T-helper 17 cell (primary cell): ENCODE measurements at places on chromosomes 3 and 15. TPM values are rescaled to one million over a fixed set of nuclear protein-coding genes. Genes with fewer than 3 reads are reported as not detected.
A peak's percentile ranks its signal among the peaks of the same experiment; 100 is the strongest.

GRCh38 chr3:194040516-194041273 is 95.3 kb upstream of the HES1 start:
- H3K27me3 ChIP-seq = peaks cover 23% of the 10 kb centered on the region
- H3K27ac ChIP-seq = no peak overlapping the region
- no peaks in the 10 kb centered on the region for H3K36me3 ChIP-seq
- H3K4me1 ChIP-seq = peaks cover 2% of the 10 kb centered on the region
- no peak for DNase-seq

DNA sequence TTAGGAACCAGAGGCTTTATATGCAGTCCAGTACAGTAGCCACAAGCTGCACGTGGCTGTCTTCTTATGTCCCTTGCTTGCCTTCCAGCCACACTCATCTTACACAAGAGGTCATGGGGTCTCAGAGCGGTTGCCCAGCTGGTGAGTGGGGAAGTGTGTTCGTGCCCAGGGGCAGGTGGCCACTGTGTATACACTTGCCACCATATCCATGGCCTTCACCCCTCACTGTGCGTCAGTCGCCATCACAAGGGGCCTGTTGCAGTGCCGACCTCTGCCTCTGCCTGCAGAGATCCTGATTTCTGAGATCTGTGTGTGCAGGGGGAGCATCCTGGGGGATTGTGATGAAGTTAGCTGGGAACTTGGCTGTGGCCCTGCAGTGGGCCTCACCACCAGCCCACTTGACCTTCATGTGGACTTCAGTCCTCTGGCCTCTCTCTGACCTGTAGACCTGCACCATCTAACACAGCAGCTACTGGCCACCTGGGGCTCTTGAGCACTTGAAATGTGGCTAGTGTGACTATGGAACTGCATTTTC is 43.1 kb upstream of the SACM1L start:
- peaks cover 14% of the 10 kb centered on the region for H3K4me1 ChIP-seq
- H3K36me3 ChIP-seq = peaks cover 3% of the 10 kb centered on the region
- H3K27me3 ChIP-seq = no peaks in the 10 kb centered on the region
- H3K4me3 ChIP-seq = no peak overlapping the region
- no peak for DNase-seq
- H3K27ac ChIP-seq = no peak overlapping the region

DNA sequence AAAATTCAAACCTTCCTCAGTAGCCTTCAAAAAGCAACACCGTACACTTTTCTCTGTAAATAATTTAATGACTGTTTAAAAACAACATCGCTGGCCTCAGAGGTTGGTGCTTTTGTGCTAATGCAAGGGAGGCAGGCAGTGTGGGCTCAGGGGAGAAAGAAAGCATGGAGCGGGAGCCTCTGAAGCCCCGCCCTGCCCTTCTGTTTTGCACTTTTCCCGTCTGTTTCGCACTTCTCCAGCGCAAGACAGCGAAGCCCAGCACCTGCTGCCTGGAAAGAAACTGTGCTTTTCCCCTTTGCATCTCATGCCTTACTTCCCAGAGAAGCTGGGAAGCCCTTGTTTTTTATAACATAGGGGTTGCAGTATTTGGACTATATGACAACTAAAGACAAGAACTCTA is 23.1 kb downstream of the TRPM1 start:
- H3K27ac ChIP-seq = no peak overlapping the region
- H3K4me1 ChIP-seq = peaks cover 5% of the 10 kb centered on the region
- H3K36me3 ChIP-seq = peaks cover 5% of the 10 kb centered on the region
- no peak for DNase-seq
- peaks cover 63% of the 10 kb centered on the region for H3K27me3 ChIP-seq

DNA sequence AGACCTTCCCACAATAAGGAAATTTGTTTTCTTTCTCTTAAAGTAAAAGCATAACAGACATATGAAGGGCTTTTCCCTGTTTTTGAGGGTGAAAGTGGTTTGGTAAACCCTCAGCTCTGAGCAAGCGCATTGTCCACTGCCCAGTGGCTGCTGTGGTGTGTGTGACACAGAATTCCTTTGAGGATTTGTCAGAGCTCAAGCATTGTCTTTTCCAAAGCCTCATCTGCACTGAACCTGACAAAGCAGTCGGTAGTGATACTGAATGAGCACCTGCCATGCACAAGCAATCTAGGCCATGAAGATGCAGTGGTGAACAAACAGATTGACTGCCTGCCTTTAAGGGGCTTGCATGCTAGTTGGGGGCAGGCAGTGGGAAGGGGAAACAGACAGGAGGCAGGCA is 128.3 kb downstream of the PLCL2 start:
- no peak for DNase-seq
- peak overlapping the region; percentile 29 for H3K27ac ChIP-seq
- no peak overlapping the region for H3K4me3 ChIP-seq
- H3K4me1 ChIP-seq = peaks cover 21% of the 10 kb centered on the region
- no peaks in the 10 kb centered on the region for H3K27me3 ChIP-seq

DNA sequence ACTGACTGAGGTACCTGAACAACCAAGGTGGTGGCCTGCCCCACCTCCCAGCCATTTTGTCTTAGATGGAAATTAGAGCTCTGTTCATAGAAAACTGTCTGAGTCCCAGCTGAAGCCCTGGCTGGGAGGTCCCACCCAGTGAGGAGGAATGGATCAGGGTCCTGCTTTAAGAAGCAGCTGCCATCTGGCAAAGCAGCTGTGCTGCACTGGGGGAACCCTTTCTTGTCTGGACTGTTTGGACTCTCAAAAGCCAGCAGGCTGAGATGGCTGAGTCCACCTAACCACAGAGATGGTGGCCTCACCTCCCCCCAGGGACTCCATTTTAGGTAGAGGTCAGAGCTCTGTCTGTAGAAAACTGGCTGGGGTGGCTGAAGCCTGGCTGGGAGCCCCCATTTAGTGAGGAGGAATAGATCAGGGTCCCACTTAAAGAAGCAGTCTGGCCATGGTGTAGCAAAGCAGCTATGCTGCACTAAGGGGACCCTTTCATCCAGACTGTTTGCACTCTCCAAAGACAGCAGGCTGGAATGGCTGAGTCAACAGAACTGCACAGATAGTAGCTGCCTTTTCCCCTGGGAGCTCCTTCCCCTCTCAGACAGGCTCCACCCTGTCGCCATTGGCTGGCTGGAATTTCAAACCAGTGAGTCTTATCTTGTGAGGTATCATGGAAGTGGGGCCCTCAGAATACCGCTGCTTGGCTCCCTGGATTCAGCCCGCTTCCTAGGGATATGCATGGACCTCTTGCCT is 116.9 kb downstream of the EPHA6 start:
- H3K4me3 ChIP-seq = no peak overlapping the region
- no peaks in the 10 kb centered on the region for H3K27me3 ChIP-seq
- H3K4me1 ChIP-seq = no peaks in the 10 kb centered on the region
- H3K36me3 ChIP-seq = no peaks in the 10 kb centered on the region
- no peak overlapping the region for H3K27ac ChIP-seq

- DNase-seq = no peak
- no peak overlapping the region for H3K4me3 ChIP-seq
- H3K27me3 ChIP-seq = no peaks in the 10 kb centered on the region
- peaks cover 3% of the 10 kb centered on the region for H3K36me3 ChIP-seq
Observed at GRCh38 chr3:41583014-41583413, 378.9 kb downstream of the ULK4 start.

DNA sequence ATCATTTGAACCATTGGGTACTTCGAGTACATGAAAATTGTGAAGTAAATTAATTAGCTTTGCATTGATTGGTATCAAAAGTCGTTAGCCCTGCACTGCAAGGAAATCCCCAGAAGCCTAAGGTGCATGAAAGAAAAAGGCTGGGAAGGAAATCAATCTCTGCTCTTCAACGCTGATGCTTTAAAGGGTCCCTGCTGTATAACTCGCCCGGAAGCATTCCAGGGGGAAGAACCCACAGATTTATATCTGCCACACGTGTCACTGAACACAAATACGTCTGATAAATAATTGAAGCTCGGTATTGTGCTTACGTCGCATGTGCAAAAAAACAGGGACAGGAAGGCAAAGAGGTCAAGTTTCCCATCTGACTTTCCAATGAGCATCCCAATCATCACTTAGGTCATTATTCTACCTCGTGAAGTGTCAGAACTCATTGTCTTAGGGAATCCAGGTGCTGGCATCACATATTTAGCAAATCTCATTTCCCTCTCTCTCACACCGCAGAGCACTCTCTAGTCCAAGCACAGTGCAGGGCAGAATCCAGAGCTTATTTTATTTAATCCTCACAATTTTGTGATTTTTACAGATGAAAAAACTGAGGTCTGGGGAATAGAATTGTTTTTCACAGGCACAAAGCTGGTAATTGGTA is 804.4 kb upstream of the CFAP20DC start:
- no peaks in the 10 kb centered on the region for H3K36me3 ChIP-seq
- H3K4me1 ChIP-seq = peaks cover 6% of the 10 kb centered on the region
- DNase-seq = no peak
- no peak overlapping the region for H3K4me3 ChIP-seq

GRCh38 chr3:50189274-50189673 is 2.1 kb upstream of the GNAT1 start:
- H3K27ac ChIP-seq = no peak overlapping the region
- H3K4me1 ChIP-seq = peaks cover 3% of the 10 kb centered on the region
- H3K27me3 ChIP-seq = no peaks in the 10 kb centered on the region

- no peaks in the 10 kb centered on the region for H3K4me1 ChIP-seq
- no peaks in the 10 kb centered on the region for H3K27me3 ChIP-seq
- DNase-seq = no peak
- H3K4me3 ChIP-seq = no peak overlapping the region
- no peak overlapping the region for H3K27ac ChIP-seq
Observed at GRCh38 chr3:191300422-191300821, 28.8 kb upstream of the CCDC50 start.

DNA sequence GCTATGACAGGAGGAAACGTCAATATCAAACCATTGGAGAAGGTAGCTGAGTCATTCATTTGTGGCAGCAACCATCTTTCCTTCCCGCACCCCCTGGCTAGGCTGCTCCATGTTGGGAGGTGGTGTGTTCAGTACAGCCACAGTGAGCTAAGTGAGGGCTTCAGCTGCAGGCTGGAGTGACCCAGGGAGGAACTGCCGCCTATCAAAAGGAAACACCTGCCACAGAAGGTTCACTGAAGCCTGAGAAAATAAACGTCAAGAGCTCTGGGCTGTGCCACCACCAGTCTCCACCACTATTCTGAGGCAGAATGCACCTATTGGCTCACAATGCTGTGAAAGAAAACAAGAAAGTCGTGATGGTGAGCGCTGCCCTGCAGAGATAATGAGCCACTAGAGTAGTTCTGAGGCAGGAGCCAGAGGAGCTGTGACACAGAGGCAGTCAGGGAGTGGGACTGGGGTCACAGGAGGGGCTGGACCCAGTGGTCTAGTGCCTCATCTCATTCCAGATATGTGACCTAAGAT is 34.8 kb upstream of the CD47 start:
- no peaks in the 10 kb centered on the region for H3K27me3 ChIP-seq
- peak overlapping the region; percentile 94 for H3K4me3 ChIP-seq
- H3K27ac ChIP-seq = peak overlapping the region; percentile 94
- peaks cover 50% of the 10 kb centered on the region for H3K4me1 ChIP-seq

GRCh38 chr3:120469440-120469839 is 18.6 kb upstream of the FSTL1 start:
- DNase-seq = no peak
- H3K36me3 ChIP-seq = peaks cover 2% of the 10 kb centered on the region
- peaks cover 45% of the 10 kb centered on the region for H3K27me3 ChIP-seq
- H3K4me1 ChIP-seq = no peaks in the 10 kb centered on the region
- H3K4me3 ChIP-seq = no peak overlapping the region

DNA sequence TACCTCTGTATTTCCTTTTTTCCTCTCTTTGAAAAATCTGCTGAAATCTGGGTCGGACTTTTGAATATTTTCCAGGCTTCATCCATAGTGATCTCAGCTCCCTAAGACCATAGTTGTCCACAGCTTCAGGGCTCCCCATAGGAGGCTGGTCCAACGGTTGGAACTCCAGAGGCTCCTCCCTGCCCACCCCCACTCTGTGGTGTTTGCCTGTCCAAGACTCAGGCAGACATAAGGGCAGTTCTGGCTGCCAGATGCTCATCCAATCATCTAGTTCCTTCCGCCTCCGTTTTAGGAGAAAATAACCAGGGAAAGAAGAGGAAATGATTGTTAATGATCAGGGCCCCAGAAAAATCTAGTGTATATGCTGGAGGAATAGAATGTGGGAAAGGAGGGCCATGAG is 27.9 kb upstream of the PRTG start:
- no peak overlapping the region for H3K4me3 ChIP-seq
- DNase-seq = no peak
- peaks cover 5% of the 10 kb centered on the region for H3K4me1 ChIP-seq
- H3K27ac ChIP-seq = no peak overlapping the region
- peaks cover 28% of the 10 kb centered on the region for H3K27me3 ChIP-seq

- no peaks in the 10 kb centered on the region for H3K27me3 ChIP-seq
- H3K36me3 ChIP-seq = no peaks in the 10 kb centered on the region
- H3K4me3 ChIP-seq = no peak overlapping the region
- H3K4me1 ChIP-seq = peaks cover 11% of the 10 kb centered on the region
- H3K27ac ChIP-seq = peak overlapping the region; percentile 34
Observed at GRCh38 chr3:179091113-179091512, 19.5 kb upstream of the ZMAT3 start.

DNA sequence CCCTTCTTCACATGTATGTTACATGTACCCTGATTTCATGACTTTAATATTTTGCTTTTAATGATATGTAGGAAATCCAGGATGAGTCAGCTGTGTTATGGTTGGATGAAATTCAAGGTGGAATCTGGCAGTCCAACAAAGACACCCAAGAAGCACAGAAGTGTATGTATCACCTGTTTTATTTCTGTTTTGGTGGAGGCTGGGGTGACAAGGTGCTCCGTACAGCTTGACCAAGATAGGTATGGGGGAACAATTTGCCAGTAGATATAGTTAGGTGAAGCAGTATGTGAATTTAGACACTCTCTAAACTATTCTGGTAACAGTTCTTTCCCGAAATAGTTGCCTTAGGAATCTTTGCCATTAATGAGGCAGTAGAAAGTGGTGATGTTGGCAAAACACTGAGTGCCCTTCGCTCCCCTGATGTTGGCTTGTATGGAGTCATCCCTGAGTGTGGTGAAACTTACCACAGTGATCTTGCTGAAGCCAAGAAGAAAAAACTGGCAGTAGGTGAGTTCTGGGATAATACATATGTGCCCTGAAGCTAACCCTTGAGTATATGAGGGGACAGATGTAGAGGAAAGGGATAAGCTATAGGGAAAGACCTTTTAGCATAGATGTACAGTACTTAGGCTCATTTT is 63.7 kb upstream of the CRTC3 start:
- H3K27me3 ChIP-seq = no peaks in the 10 kb centered on the region
- DNase-seq = no peak
- H3K36me3 ChIP-seq = peaks cover 17% of the 10 kb centered on the region
- H3K27ac ChIP-seq = peak overlapping the region; percentile 43
- peaks cover 25% of the 10 kb centered on the region for H3K4me1 ChIP-seq

- no peak overlapping the region for H3K4me3 ChIP-seq
- no peak overlapping the region for H3K27ac ChIP-seq
- no peak for DNase-seq
- H3K27me3 ChIP-seq = peaks cover 20% of the 10 kb centered on the region
- no peaks in the 10 kb centered on the region for H3K4me1 ChIP-seq
- no peaks in the 10 kb centered on the region for H3K36me3 ChIP-seq
Observed at GRCh38 chr15:89075846-89076245, 12.4 kb upstream of the ABHD2 start.

CHRFAM7A gene
- total RNA-seq = not detected

ARHGAP31 gene
- 11.8 TPM for total RNA-seq

IL17RB gene
- total RNA-seq = 0.75 TPM

THPO gene
- not detected for total RNA-seq

HRG gene
- total RNA-seq = not detected
